ENCODE measurements at places on chromosomes 4 and X.

DNA sequence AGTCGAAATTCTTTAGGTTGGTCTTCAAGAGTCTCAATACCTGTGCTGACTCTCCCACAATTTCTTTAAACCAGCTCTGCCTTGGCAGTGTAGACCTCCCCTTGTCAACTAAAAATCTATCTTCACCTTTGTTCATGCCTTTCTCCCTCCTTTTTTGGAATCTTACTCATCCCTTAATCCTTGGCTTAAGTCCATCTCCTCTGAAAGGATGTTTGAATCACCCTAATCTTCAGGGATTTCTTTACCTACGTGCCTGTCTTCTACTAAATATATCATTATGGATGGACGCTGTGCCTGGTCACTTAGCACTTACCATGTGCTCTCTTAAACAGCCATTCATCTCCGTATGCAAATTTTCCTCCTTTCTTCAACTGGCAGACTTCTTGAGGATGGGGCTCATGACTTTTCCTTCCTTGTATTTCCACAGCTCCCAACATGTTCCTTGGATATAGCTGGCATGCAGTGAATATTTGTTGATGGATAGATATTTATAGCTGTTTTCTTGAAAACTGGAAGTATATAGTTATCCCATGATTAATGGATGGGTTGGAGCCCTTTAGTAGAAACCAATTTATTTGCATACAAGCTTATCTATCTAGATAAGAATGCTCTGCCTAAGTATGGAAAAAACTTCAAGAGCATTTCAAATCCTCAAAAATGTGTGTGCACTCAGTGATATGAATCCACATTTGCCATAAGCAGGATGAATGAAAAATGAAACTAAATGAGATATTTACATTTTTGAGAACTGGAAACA, 166.6 kb downstream of the SPRY1 start:
- no peaks in the 10 kb centered on the region for H3K36me3 ChIP-seq
- DNase-seq = no peak
- no peak overlapping the region for H3K27ac ChIP-seq
- H3K4me1 ChIP-seq = no peaks in the 10 kb centered on the region
- H3K4me3 ChIP-seq = no peak overlapping the region

GRCh38 chr4:113607998-113608397, 153.5 kb downstream of the CAMK2D start:
- H3K36me3 ChIP-seq = no peaks in the 10 kb centered on the region
- DNase-seq = no peak
- H3K4me3 ChIP-seq = no peak overlapping the region
- H3K27ac ChIP-seq = no peak overlapping the region

GRCh38 chr4:122658818-122659295, 38.0 kb upstream of the IL21 start:
- H3K4me1 ChIP-seq = no peaks in the 10 kb centered on the region
- no peak overlapping the region for H3K27ac ChIP-seq
- no peak for DNase-seq
- no peaks in the 10 kb centered on the region for H3K27me3 ChIP-seq

DNA sequence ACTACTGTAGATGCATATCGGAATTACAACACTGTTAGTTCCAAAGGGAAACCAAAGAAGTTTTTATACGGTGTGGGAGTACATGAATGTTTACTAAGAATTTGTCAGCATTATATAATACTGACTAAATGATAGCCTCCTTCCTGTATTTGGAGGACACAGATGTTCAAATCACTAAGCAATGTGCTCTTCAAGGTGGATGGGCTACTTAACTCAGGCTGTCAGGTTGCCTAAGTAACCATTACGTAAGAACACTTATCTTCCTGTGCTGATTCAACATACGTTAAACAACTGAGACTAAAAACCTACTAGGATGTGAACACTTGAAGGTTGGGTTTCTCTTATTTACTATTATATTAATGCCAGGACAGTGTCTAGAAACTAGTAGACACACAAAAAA, 81.9 kb upstream of the HPGD start:
- H3K4me3 ChIP-seq = no peak overlapping the region
- no peaks in the 10 kb centered on the region for H3K4me1 ChIP-seq
- no peak for DNase-seq
- H3K36me3 ChIP-seq = no peaks in the 10 kb centered on the region
- H3K27ac ChIP-seq = no peak overlapping the region

- no peak for DNase-seq
- no peaks in the 10 kb centered on the region for H3K4me1 ChIP-seq
- no peak overlapping the region for H3K4me3 ChIP-seq
- no peaks in the 10 kb centered on the region for H3K27me3 ChIP-seq
Measured at GRCh38 chr4:137213372-137214173, 318.7 kb downstream of the PCDH18 start.

GRCh38 chrX:12770440-12770839, 20.8 kb upstream of the PRPS2 start:
- no peak for DNase-seq
- no peaks in the 10 kb centered on the region for H3K27me3 ChIP-seq
- H3K27ac ChIP-seq = no peak overlapping the region
- H3K36me3 ChIP-seq = no peaks in the 10 kb centered on the region
- no peaks in the 10 kb centered on the region for H3K4me1 ChIP-seq

GRCh38 chrX:76253432-76253831, 80.6 kb downstream of the PBDC1 start:
- DNase-seq = peak; percentile 12
- H3K27me3 ChIP-seq = no peaks in the 10 kb centered on the region
- no peaks in the 10 kb centered on the region for H3K4me1 ChIP-seq
- no peak overlapping the region for H3K27ac ChIP-seq
- H3K4me3 ChIP-seq = no peak overlapping the region

- H3K36me3 ChIP-seq = no peaks in the 10 kb centered on the region
- H3K4me1 ChIP-seq = no peaks in the 10 kb centered on the region
- DNase-seq = no peak
- H3K27me3 ChIP-seq = no peaks in the 10 kb centered on the region
- H3K27ac ChIP-seq = no peak overlapping the region
Measured at GRCh38 chr4:612052-612748, 13.2 kb upstream of the PDE6B start.

GRCh38 chr4:133149932-133150471, 908 bp downstream of the PCDH10 start:
- H3K36me3 ChIP-seq = no peaks in the 10 kb centered on the region
- H3K4me3 ChIP-seq = peak overlapping the region; percentile 33
- peaks cover 3% of the 10 kb centered on the region for H3K4me1 ChIP-seq
- no peak for DNase-seq
- peaks cover 11% of the 10 kb centered on the region for H3K27me3 ChIP-seq

DNA sequence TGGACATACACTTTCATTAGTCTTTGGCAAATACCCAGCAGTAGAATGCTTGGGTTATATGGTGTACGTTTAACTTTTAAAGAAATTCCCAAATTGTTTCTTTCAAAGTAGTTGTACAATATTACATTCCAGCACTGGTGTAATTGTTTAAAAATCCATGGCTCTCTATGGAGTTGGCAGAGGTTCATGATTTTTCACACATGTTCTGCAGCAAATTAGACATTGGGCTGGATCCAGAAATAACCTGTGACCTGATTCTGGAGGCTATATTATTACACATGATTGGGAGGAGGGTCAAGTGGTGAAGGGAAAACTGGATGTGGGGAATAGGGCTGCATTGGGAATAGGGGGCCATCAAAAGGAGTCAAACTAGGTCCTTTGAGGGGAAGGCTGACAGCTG, 41.9 kb downstream of the MAMLD1 start:
- no peaks in the 10 kb centered on the region for H3K4me1 ChIP-seq
- no peaks in the 10 kb centered on the region for H3K27me3 ChIP-seq
- H3K36me3 ChIP-seq = no peaks in the 10 kb centered on the region
- no peak overlapping the region for H3K4me3 ChIP-seq

DNA sequence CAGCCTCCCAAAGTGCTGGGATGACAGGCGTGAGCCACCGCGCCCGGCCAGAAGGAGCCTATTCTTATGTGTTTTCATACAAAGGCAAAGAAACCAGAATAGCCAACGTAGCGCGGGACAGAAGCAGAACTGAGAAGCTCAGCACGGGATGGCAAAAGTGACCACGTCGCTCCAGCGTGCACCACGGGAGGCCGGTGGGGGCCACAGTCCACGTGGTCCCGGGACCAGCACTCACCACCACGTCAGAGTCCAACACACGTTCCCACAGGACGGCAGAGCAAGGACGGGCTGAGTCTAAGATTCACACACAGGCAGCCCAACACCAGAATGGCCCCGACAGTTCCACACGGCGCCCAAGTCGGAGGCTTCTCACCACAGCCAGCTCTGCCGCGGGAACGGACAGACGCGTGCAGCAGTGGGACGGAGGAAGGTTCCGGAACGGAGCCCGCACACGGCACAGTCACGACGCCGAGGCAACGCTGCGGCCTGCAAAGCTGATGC, 18.8 kb upstream of the GTPBP6 start:
- DNase-seq = no peak
- H3K27ac ChIP-seq = no peak overlapping the region
- no peaks in the 10 kb centered on the region for H3K27me3 ChIP-seq
- no peaks in the 10 kb centered on the region for H3K36me3 ChIP-seq

GRCh38 chr4:176002007-176002613, 63.5 kb upstream of the WDR17 start:
- H3K27ac ChIP-seq = no peak overlapping the region
- H3K4me3 ChIP-seq = peak overlapping the region; percentile 27
- H3K27me3 ChIP-seq = no peaks in the 10 kb centered on the region
- H3K36me3 ChIP-seq = no peaks in the 10 kb centered on the region

DNA sequence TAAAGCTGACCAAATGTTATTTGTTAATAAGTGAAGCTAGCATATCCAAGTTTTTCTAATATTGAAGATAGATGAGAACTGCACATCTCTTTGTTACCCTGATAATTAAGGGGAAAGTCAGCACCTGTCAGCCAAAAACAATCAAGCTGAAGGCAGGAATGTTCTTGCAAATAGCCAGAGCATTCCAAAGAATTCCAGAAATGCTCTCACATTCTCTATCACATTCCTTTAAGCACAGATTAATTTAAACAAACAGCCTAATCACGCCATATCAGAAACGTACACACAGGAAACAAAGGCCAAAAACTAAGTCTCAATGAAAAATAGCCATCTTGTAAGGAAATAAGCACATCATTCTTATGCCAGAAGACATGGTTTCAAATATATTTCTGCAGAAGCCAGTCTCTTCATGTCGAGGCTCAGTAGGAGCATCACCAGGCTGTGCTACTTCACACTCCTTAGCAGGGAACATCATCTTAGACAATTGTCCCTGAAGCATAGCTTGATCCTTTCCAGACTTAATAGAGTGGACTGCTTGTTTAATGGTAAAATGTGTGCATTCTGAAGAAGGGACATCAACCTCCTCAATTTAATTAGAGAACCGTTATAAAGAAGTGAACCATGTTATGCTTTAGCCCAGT, 252.9 kb upstream of the TTC29 start:
- DNase-seq = no peak
- H3K4me3 ChIP-seq = no peak overlapping the region
- no peaks in the 10 kb centered on the region for H3K36me3 ChIP-seq
- H3K4me1 ChIP-seq = no peaks in the 10 kb centered on the region
- no peaks in the 10 kb centered on the region for H3K27me3 ChIP-seq

- H3K27ac ChIP-seq = no peak overlapping the region
- H3K4me1 ChIP-seq = no peaks in the 10 kb centered on the region
- H3K27me3 ChIP-seq = no peaks in the 10 kb centered on the region
- no peaks in the 10 kb centered on the region for H3K36me3 ChIP-seq
Measured at GRCh38 chrX:69603566-69604194, 12.2 kb upstream of the EDA start.

DNA sequence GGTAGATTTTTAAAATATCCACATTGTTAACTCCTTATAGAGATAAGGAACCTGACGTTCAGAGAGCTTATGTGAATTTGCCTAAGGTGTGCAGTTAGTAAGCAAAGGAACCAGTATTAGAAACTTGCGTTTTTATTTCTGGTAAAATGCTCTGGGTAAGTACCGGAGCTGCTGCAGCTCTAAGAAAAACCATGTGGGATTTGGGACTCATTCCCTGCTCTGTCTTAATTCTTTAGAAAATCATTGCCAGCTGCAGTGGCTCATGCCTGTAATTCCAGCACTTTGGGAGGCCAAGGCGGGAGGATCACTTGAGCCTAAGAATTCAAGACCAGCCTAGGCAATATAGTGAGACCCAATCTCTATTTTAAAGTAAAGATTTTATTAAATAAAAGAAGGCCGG, 5.8 kb downstream of the CCKAR start:
- H3K36me3 ChIP-seq = no peaks in the 10 kb centered on the region
- no peak for DNase-seq
- no peaks in the 10 kb centered on the region for H3K4me1 ChIP-seq
- no peaks in the 10 kb centered on the region for H3K27me3 ChIP-seq
- no peak overlapping the region for H3K27ac ChIP-seq

DNA sequence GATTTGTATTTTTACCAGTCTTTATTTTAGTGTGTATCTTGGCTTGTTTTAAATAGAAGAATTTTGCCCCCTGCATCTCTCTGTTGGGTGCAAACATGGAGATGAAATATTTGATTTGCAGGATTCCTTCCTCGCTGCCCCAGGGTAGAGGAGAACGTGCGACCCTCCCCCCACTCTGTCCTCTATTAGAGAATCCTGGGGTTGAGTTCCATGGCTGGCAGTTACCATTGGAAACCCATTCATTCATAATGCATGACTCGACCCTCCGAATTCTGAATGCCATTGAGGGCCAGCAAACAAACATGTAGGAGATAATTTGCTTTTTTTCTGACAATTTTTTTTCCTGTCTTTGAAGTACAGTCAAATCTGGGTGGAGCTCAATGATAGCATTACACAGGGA, 53.7 kb downstream of the TRIM2 start:
- no peaks in the 10 kb centered on the region for H3K27me3 ChIP-seq
- no peaks in the 10 kb centered on the region for H3K36me3 ChIP-seq
- no peak overlapping the region for H3K4me3 ChIP-seq
- no peak for DNase-seq
- H3K27ac ChIP-seq = no peak overlapping the region
- no peaks in the 10 kb centered on the region for H3K4me1 ChIP-seq

DNA sequence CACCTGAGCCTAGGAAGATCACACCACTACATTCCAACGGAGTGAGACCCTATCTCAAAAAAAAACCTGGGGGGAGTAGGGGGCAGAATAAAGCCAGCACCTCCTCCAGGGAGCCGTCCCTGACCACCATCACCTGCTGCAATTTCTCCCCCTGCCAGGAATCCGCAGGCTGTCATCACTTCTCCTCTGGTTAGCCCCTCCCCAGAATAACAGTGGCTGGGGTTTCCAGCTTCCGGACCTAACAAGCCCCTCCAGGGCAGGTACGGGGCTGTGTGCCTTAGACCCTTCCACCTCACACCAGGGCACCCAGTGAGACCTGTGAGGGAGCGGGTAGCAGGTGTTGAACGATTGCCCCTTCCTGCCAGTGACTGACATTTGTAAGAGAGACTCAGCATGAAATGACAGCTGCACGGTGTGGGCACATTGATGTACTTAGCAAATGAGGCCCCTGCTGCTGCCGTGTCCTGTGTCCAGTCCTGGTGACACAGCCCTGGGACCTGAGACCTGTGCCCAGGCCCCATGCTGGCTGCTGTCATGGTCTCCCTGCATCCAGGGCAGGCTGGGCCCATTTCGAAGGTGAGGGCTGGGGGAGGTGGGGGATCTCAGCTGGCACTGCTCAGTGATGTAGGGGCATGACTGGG, 6.7 kb upstream of the WFS1 start:
- DNase-seq = no peak
- no peaks in the 10 kb centered on the region for H3K36me3 ChIP-seq
- no peak overlapping the region for H3K4me3 ChIP-seq
- no peaks in the 10 kb centered on the region for H3K27me3 ChIP-seq
- no peak overlapping the region for H3K27ac ChIP-seq
- H3K4me1 ChIP-seq = no peaks in the 10 kb centered on the region

- H3K36me3 ChIP-seq = no peaks in the 10 kb centered on the region
- no peak overlapping the region for H3K27ac ChIP-seq
- no peak for DNase-seq
Measured at GRCh38 chr4:174553828-174554227, 31.5 kb upstream of the HPGD start.

All from prostate gland (tissue), 2 donors.